ENCODE measurements at places on chromosomes 16 and 17.

DNA sequence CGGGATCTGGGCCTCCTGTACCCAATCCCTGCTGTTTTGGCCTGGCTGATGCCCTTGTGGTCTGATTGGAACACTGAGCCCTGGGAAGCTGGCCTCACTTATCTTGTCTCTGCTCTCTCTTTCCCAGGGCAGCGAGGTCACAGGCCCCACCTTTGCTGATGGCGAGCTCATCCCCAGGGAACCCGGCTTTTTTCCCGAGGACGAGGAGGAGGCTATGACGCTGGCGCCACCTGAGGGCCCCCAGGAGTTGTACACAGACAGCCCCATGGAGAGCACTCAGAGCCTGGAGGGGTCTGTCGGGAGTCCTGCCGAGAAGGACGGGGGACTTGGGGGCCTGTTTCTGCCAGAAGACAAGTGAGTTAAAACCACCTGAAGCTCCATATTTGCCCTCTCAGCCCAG lies 126.0 kb downstream of the RAB11FIP4 start:
- DNase-seq, result no peak

- DNase-seq, result no peak
Measured at GRCh38 chr16:73289232-73289631, 241.3 kb upstream of the ZFHX3 start.

DNA sequence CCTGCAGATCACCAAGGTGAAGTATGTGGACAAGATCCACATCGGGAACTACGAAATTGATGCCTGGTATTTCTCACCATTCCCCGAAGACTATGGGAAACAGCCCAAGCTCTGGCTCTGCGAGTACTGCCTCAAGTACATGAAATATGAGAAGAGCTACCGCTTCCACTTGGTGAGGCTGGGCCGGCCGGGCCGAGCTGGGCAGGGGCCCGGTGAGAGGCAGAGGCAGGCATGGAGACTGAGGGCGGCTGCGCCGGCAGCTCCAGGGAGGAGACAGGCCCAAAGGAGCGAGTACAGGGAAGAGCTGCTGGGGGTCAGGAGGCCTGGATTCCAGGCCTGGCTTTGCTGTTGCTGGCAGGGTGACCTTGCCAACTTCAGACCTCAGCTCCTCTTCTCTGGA lies 8.3 kb downstream of the PRSS8 start:
- DNase-seq, result no peak

DNA sequence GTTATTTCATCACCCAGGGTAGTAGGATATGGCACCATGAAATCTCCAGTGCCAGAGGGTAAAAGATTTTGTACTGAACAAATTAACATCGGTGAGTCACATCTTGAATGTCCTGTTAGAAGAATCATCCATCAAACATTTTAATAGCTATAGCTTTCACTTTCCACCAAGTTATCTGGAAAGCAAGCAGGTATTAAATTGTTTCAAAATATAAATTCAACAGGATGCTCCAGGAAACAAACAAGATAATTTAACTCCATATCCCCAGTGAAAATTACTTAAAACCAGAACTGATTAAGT lies 2.4 kb downstream of the VEZF1 start:
- DNase-seq, result no peak

GRCh38 chr16:67186550-67186950 lies 2.8 kb upstream of the MATCAP1 start:
- DNase-seq, result no peak

GRCh38 chr17:68511671-68512246 lies 471 bp upstream of the PRKAR1A start:
- DNase-seq, result peak; percentile 76

- no peak for DNase-seq
Measured at GRCh38 chr16:28267356-28267755, 25.0 kb upstream of the SBK1 start.

GRCh38 chr16:88561485-88562359 lies 8.5 kb upstream of the ZC3H18 start:
- peak; percentile 52 for DNase-seq

All from substantia nigra (tissue), 51 donors.